ENCODE measurements at places on chromosomes 13 and 19.

DNA sequence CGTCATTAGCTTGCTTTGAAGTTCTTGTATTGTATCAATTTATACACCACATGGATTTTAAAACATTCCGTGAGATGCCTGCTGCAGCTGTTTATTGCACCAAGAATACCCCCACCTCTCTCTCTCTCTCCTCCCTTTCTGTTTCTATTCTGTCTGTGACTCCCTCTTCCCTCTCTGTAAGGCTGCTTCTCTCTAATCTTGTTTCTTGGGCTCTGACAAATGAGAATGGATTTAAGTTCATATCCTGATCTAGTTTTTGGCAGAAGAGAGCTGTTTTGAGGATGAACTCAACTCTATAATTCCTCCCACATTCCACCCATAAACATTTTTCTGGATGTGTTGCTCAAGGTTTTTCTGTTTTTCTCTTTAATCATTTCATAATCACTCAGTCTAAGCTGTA, 144.3 kb upstream of the FRY start:
- DNase-seq: no peak

GRCh38 chr13:114112826-114113322, 19.5 kb downstream of the RASA3 start:
- DNase-seq: no peak

DNA sequence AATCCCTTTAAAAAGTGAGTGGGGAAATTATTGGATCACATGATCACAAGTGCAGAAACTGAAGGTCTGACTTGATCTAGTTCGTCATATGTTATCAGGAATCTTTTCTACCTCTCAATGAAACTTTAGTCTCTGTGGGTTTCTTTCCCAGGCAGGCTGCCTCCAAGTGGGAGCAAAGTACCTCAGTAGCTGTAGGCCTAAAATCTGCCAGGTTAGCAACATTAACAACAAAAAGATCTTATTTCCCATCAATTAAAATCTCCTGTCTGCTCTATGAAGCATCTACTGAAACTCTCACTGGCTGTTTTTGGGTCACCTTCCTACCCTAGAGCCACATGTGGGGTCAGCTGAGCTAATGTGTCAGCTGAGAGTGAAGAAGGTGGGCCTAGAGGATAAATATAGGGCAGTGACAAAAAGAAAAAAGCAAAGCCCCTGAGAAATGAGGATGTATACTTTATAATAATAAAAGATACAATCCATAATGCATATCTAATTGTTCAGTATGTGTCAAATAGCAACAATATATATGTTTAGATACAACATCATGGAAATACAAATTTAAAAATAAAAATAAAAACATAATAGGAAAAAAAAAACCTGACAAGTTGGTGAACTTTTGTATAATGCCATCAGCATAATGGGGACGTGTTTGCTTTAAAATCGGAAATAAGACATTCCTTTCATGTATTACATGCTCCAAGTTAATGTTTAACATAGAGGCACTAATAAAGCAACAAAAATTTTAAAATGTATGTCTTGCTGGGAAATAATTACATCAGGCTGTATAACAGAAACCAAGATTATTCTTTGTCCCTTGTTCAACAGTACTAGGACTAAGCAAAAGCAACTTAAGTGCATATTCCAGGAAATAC, 141.1 kb downstream of the GPC5 start:
- DNase-seq: no peak

DNA sequence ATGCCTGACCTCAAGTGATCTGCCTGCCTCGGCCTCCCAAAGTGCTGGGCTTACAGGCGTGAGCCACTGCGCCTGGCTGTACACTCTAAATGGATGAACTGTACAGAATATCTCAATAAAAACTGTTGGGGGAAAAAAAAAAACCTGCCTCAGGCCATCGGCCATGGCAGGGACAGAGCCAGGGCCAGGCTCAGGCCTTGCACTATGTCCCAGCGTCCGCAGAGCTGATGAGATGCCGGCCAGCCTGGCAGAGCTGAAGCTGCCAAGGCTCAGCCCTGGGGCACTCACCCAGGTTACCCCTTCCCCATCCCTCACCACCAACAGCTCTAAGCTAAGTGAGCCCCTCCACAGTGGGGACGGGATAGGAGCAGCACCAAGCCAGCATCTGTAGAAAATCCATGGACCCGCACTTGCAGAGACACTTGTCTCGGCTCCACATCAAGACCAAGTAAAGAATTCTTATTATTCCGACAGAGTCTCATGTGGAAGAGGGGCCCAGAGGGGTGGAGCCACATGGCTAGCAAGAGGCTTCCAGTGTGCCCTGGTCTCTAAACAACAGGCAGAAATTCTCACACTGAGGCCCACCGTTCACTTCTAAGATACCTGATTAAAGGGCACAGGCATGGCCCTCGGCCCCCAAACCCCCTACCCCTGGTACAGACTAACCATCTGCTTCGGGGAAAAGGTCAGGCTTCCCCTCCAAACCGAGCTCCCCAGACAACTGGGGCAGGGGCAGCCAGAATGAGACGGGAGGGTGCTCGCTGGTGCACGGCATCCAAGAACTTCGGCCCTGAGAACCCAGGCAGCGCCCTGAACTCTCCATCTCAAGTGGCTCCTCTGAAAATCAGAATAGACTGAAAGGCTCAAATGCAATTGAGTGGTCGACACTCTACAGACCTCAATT, 5.8 kb downstream of the PPP6R1 start:
- no peak for DNase-seq

- DNase-seq: no peak
Observed at GRCh38 chr13:51585696-51586095, 1.4 kb downstream of the WDFY2 start.
